Breast epithelium (tissue), 4 donors: ENCODE measurements at places on chromosomes 1 and 21. TPM values are rescaled to one million over a fixed set of nuclear protein-coding genes. Genes with fewer than 3 reads are reported as not detected.

Gene MAPKAPK2
- total RNA-seq, result 47.4 TPM

Gene OLIG2
- total RNA-seq, result not detected

Gene PCP4L1
- 0.32 TPM for total RNA-seq

Gene TMEM222
- total RNA-seq, result 28.0 TPM

Gene EXTL1
- not detected for total RNA-seq

Gene CFAP74
- 0.98 TPM for total RNA-seq

Gene FAM72B
- total RNA-seq, result not detected

Gene NMNAT2
- 2.4 TPM for total RNA-seq

Gene HP1BP3
- 224 TPM for total RNA-seq

Gene DMBX1
- total RNA-seq, result not detected

Gene MIXL1
- total RNA-seq, result not detected

Gene SEC16B
- total RNA-seq, result 4.8 TPM

Gene LCE3E
- total RNA-seq, result not detected

Gene KCNK1
- 5.2 TPM for total RNA-seq

Gene OR2W3
- 3.6 TPM for total RNA-seq

Gene SMG5
- 54.7 TPM for total RNA-seq

Gene SGIP1
- total RNA-seq, result 3.5 TPM

Gene FAM78B
- total RNA-seq, result 1.2 TPM

Gene TPTE
- total RNA-seq, result not detected

Gene OR10J4
- total RNA-seq, result not detected

Gene SPATA6
- 25.6 TPM for total RNA-seq

Gene SASS6
- total RNA-seq, result 2.7 TPM

Gene MAP10
- 1.6 TPM for total RNA-seq

Gene TNFRSF18
- not detected for total RNA-seq

Gene SELP
- 5.4 TPM for total RNA-seq

Gene OR2L3
- 0.33 TPM for total RNA-seq

Gene MCOLN3
- 3.2 TPM for total RNA-seq

Gene PHACTR4
- total RNA-seq, result 25.9 TPM

Gene STYXL2
- total RNA-seq, result 0.33 TPM

Gene CD244
- total RNA-seq, result 1.6 TPM

Gene TBX19
- total RNA-seq, result 4.9 TPM

Gene RNF223
- total RNA-seq, result not detected

Gene S100PBP
- 49.0 TPM for total RNA-seq

Gene RGS2
- 45.9 TPM for total RNA-seq

Gene CRYBG2
- 0.66 TPM for total RNA-seq

Gene PRR9
- not detected for total RNA-seq

Gene PLD5
- total RNA-seq, result 0.98 TPM

Gene KIF26B
- total RNA-seq, result 1.0 TPM

Gene CFHR3
- total RNA-seq, result not detected

Gene CSMD2
- 2.6 TPM for total RNA-seq

Gene MGST3
- 140 TPM for total RNA-seq

Gene NUP210L
- total RNA-seq, result not detected

Gene SLC45A1
- 0.73 TPM for total RNA-seq

Gene ANGPTL1
- total RNA-seq, result 30.2 TPM

Gene CHI3L1
- 14.2 TPM for total RNA-seq

Gene CTBS
- total RNA-seq, result 18.4 TPM

Gene WASF2
- total RNA-seq, result 93.5 TPM

Gene S100A8
- total RNA-seq, result 37.4 TPM

Gene IL19
- total RNA-seq, result not detected

Gene ORC1
- 0.33 TPM for total RNA-seq

Gene ABCA4
- total RNA-seq, result 3.5 TPM

Gene LAMTOR2
- total RNA-seq, result 69.8 TPM
